ENCODE measurements at places on chromosomes 12 and 14.
A peak's percentile ranks its signal among the peaks of the same experiment; 100 is the strongest.

GRCh38 chr14:94132285-94132887 lies 3.0 kb upstream of the IFI27L2 start:
- peak; percentile 85 for DNase-seq

DNA sequence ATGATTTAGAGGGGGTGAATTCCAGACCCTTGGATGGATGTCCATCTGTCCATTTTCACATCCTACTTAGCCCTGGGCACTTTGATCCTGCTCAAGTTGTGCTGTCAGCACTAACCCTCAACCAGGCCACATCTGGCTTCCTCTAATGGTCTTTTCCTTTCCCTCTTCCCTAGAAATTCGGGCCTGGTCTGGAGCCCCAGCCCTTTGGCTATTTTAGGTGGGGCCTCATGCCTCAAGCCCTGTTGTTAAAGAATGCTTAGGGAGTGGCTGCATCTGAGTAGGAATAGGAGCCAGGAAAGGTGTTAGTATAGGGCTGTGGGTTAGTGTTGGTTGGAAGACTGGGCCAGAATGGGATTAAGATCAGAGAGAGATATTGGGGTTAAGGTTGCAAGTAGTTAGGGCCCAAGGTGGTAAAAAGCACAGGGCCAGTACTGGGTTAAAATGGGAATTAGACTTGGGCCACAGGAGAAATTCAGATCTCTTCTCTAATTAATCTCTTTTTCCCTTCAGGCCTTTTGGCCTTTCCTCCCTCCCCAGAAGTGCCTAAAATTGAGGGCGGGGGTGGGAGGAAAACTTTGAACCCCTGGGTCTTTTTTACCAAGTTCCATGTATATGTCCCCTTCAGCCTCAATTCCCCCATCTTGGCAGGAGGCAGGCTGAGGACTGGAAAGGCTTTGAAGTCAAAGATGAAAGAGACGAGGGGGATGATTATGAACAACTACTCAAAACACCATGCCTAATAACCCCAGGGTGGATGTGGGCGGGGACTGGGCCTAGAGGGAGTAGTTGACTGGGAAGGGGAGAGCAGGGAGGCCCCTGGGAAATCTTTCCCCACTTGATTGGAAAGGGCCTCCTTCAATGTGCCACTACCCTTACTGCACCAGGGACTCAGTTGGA lies 4.0 kb upstream of the ZNF385A start:
- DNase-seq: no peak

DNA sequence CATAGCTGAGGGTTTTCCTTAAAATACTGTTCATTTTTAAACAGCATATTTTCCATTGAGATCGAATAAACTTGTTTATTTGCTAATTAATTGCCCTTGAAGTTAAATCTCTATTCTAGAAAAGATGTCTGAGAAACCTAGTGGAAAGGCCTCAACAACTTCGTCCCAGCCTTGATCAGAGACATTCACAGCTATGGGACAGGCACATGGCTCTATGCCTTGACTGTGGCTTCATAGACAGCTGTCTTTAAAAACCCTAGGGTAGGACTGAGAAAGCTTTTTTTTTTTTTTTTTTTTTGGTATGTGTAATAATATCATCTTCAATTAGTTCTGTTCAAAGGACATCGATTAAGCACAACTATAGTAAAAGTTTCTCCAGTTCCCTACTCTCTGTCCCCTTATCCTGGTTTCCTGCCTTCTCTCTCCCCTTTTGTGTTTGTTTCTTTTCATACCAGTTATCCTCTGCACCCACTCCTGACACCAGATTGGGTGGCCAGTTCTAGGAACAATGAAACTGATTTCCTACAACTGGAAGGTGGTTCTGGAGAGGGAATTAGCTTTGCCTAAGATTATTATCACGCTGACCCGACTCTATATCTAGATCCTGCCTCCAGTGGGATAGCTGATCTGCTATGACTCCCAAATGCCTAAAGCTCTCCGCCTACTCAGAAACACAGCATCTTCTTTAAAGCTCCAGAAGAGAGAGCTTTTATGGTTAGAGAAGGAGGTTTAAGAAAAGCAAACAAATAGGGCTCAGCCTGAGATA lies 20.3 kb downstream of the SOCS2 start:
- DNase-seq: no peak

DNA sequence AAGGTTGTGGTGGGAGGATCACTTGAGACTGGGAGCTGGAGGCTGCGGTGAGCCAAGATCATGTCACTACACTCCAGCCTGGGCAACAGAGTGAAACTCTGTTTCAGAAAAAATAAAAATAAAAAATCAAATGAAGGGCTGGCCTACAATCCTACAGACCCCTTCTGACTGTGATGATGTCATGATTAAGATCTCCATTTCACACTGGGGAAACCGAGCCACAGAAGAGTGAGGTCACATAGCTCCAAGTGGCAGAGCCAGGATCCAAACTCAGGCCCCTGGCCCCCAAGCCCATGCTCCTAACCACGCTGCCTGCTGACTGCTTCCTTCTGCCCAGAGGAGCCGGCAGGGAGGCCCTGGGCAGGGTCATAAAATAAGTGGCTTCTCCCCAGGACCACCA lies 258.0 kb upstream of the FKBP4 start:
- DNase-seq: no peak

DNA sequence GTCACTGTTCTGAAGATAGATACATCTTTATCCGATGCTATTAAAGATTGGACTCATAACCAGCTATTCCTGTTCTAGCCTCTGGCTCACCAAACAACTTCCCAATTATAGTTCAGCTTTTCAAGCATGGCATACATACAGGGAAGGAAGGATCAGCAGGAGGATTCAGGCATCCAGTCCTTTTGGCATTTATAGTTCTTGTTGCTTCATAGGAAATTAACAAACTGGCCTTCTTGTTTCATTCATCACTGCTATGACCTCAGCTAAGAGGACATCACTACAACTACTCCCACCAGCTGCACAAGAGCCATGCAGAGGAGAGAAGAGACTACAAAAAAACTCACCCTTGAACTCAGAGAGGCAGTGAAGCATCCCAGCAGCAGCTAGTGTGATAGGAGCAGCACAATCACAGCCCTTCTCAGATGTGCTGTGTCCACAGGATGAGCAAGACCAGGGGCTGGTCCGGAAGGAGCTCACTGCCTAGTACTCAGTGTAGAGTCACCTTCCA lies 100.5 kb downstream of the SPTSSA start:
- DNase-seq: no peak

GRCh38 chr14:38105106-38105702 lies 102.5 kb upstream of the SSTR1 start:
- no peak for DNase-seq

DNA sequence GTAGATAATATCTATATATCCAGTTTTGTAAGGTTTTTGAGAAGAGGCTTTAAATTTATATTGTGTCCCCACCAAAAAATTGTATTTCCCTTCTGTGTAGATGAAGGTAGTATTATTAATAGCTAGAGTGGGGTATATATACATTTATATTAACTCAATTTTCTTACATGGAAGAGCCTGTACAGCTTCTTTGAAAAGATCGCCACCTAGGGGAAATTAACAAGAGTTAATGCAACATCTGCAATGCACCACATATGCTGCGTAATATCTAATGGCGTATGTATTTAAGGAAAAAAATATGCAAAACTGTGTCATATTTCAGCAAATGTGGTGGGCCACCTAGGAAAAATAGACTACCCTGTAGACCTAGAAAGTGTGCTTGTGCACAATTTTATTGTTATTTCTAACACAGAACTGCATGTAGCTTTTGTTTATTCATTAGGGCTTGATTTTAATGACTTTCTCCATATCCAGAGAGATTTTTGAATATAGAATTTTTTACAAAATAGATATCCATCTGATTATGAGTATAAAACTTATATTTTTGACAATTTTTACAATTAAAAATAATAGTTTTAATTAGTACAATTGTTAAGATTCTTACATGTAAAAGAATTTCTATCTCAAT lies 14.0 kb downstream of the CCER1 start:
- DNase-seq: peak; percentile 15

DNA sequence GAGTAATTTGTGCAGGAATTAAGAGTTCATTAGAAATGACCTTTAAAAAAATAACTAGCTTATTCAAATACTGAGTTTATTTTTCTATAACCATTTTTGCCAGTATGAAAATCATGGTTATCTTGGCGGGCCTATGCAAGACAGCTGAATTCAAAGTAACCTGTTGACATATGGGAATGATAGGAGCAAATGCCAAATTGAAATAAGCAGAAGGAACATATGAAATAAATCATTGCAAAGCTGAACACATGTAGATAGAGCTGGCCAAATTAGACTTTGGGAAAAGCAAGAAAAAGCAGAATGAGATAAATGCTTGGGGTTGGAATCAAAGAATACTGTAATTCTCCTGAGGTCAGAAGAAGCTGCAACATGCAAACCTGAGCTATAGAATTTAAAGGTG lies 372.5 kb downstream of the ADAMTS20 start:
- DNase-seq: no peak

Measured in CD4-positive, alpha-beta T cell treated with Interleukin-17A for 1 hour (primary cell).